Small intestine (tissue), 16 donors: ENCODE measurements at places on chromosomes 7 and 10. TPM values are rescaled to one million over a fixed set of nuclear protein-coding genes. Genes with fewer than 3 reads are reported as not detected.
A peak's percentile ranks its signal among the peaks of the same experiment; 100 is the strongest.

CLCN1 gene
- not detected for polyA plus RNA-seq

MORN4 gene
- polyA plus RNA-seq: not detected

DBNL gene
- polyA plus RNA-seq: 66.4 TPM

BICC1 gene
- not detected for polyA plus RNA-seq

PDGFA gene
- 107 TPM for polyA plus RNA-seq

SYT15B gene
- not detected for polyA plus RNA-seq

TRPV6 gene
- polyA plus RNA-seq: 23.0 TPM

DNA sequence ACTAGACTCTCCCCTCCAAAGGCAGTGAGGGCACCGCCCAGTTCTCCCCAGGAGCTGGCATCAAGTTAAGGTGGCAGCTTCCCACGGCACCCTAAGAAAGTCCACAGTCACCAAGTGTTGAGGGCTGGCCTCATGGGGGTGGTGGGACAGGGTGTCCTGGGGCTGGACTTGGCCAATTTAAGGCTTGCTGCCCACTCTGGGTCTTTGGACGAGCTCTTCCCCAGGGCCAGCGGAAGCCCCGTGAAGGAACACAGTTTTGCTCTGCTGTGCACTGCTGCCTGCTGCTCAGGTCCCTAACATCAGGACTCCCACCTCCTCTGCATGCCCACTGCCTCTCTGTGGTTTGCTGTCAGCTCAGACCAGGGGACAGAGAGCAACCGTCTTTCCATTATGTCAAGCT is 57.3 kb upstream of the TMEM72 start:
- H3K4me3 ChIP-seq: no peak overlapping the region
- no peaks in the 10 kb centered on the region for H3K4me1 ChIP-seq
- no peaks in the 10 kb centered on the region for H3K27me3 ChIP-seq
- no peak for DNase-seq

DNA sequence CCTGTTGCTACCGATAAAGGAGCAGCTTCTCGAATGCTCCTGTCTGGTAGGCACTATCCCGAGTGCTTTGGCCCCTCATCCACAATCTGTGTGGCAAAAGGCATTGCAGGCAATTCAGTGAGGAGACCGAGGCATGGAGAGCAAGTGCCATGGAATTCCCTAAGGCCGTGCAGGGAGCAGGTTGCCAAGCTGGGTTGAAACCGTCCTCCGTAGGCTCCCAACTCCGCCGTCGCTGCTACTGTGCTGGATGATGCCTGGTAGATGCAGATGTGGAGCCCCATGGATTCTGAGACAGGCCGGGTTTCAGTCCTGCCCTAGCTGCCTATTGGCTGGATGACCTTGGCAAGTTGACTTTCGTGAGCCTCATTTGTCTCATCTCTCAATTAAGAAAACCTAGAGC is 85.3 kb downstream of the EGFR start:
- no peaks in the 10 kb centered on the region for H3K27me3 ChIP-seq
- no peaks in the 10 kb centered on the region for H3K36me3 ChIP-seq
- no peak for DNase-seq
- no peak overlapping the region for H3K4me3 ChIP-seq

DNA sequence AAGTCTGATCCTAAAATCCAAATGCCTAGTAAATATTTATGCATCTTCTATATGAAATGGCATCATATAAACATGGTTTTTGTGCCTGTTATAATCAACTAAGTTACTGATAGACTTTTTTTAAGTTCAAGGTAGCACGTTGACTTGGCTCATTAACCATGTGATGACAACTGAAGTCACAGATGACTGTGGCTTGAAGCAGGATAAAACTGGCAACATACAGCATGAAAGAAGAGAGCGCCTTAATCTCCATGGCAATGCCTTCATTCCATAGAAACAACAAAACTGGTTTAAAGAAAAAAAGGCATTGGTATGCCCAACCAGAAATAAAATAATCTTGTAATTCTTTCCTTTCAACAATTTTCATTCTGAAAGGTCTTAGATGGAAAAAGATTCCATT is 188.9 kb upstream of the CDK1 start:
- DNase-seq: no peak
- no peaks in the 10 kb centered on the region for H3K4me1 ChIP-seq
- H3K4me3 ChIP-seq: no peak overlapping the region
- no peak overlapping the region for H3K27ac ChIP-seq
- H3K36me3 ChIP-seq: no peaks in the 10 kb centered on the region

DNA sequence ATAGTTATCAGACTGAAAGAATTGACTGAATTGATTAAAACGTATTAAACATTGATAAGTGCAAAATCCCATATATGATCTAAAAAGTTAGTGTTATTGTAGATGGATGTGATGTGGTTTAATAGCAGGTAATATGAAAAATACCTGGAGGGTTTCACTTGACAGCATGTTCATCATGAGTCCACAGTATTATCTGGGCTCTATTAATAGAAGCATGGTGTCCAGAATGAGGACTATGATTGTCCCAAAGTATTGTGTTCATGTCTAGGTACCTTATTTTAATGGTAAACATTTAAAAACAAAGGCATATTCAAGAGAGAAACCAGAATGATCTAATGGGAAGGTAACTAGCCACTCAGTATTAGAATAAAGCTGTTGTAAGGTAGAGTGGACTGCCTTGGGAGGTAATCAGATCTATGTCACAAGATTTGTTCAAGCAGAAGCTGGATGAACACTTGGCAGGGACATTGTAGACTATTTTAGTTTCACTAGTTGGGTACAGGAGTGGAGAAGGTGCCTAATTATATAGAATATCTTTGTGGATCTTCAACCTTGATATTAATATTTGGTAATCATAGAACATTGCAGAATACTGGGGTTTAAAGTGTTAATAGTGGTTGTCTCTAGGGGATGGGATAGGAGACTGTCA is 43.5 kb downstream of the MCU start:
- no peaks in the 10 kb centered on the region for H3K27me3 ChIP-seq
- no peak for DNase-seq
- no peak overlapping the region for H3K4me3 ChIP-seq
- H3K27ac ChIP-seq: peak overlapping the region; percentile 78
- no peaks in the 10 kb centered on the region for H3K36me3 ChIP-seq

- H3K4me3 ChIP-seq: no peak overlapping the region
- no peak overlapping the region for H3K27ac ChIP-seq
- H3K4me1 ChIP-seq: no peaks in the 10 kb centered on the region
- peak; percentile 24 for DNase-seq
- H3K27me3 ChIP-seq: no peaks in the 10 kb centered on the region
- H3K36me3 ChIP-seq: no peaks in the 10 kb centered on the region
Measured at GRCh38 chr7:92904244-92905131, 68.1 kb upstream of the CDK6 start.

DNA sequence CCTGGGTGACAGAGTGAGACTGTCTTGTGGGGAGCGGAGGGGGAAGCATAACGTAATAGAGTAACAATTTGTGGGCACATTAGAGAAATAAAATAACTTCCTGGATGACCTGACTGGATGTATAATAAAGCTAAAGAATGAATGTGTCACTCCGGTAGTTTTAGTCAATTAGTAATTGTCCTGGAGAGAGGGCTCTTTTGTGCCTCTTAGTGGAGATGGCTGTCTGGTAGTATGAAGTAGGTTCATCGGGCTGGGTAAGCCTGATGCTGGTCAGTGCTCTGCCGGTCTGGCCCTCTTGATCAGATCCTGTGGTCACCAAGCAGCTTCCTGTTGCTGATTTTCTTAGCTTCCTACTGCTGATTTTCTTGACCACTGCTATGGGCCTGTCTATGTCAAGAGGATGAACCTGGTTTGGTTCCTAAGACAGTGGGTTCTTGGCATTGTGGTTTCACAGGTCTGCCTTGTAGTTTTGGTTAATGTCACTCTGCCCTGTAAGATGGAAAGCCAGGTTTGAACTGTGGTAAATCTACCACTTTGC is 34.1 kb downstream of the ZRANB1 start:
- H3K36me3 ChIP-seq: peaks cover 7% of the 10 kb centered on the region
- no peak overlapping the region for H3K27ac ChIP-seq
- no peak for DNase-seq
- no peaks in the 10 kb centered on the region for H3K27me3 ChIP-seq
- H3K4me3 ChIP-seq: no peak overlapping the region

GRCh38 chr10:123788981-123789380 is 102.6 kb downstream of the CPXM2 start:
- DNase-seq: no peak
- H3K4me1 ChIP-seq: no peaks in the 10 kb centered on the region
- no peaks in the 10 kb centered on the region for H3K27me3 ChIP-seq

DNA sequence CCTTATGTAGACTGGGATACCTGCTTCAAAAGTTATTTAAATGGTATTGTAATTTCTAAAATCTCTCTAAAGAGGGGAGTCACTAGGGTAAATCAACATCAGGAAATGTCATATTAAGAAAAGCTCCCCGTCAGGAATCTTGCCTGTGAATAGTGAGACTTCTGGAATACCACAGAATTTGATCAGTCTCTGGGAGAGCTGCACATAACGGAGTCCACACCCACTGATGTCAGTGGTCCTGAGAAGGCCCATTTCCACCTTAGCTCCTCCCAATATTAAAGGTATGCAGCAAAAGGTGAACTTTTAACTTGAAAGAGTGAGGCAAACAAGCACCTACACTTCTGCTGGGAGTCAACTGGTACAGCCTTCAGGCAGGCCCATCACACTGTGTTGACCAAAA is 27.3 kb downstream of the STN1 start:
- no peak overlapping the region for H3K4me3 ChIP-seq
- peaks cover 11% of the 10 kb centered on the region for H3K36me3 ChIP-seq
- peak overlapping the region; percentile 93 for H3K27ac ChIP-seq
- no peaks in the 10 kb centered on the region for H3K27me3 ChIP-seq

- no peak for DNase-seq
- H3K27me3 ChIP-seq: no peaks in the 10 kb centered on the region
- H3K36me3 ChIP-seq: no peaks in the 10 kb centered on the region
Measured at GRCh38 chr7:50394315-50394714, 55.8 kb downstream of the FIGNL1 start.
